ENCODE measurements at places on chromosomes 5 and 9.
A peak's percentile ranks its signal among the peaks of the same experiment; 100 is the strongest.

- peak; percentile 86 for DNase-seq
Measured at GRCh38 chr9:99433555-99433954, 211.5 kb downstream of the SEC61B start.

GRCh38 chr9:131475956-131476776 is 26.6 kb upstream of the POMT1 start:
- DNase-seq, result no peak

- no peak for DNase-seq
Measured at GRCh38 chr5:103829585-103829984, 267.0 kb upstream of the NUDT12 start.

DNA sequence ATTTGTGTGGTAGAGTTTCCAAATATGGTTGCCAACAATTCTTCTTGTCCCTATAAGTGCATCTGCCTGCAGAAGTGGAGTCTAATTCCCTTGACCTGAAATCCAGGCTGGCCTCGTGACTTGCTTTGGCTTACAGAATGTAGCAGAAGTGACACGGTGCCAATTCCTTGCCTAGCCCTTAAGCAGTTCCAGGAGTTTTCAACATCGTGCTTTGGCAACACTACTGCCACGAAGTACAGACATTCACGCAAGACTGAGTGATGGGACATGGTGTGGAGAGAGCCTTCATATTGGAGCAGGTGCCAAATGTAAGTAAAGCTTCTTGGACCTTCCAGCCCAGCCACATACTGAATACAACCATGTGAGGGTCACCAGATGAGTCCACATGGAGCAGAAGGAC is 92.9 kb upstream of the NEK6 start:
- no peak for DNase-seq

GRCh38 chr9:75713335-75713734 is 177.1 kb upstream of the PCSK5 start:
- no peak for DNase-seq

GRCh38 chr9:133842174-133842573 is 104.0 kb upstream of the SARDH start:
- DNase-seq, result no peak

DNA sequence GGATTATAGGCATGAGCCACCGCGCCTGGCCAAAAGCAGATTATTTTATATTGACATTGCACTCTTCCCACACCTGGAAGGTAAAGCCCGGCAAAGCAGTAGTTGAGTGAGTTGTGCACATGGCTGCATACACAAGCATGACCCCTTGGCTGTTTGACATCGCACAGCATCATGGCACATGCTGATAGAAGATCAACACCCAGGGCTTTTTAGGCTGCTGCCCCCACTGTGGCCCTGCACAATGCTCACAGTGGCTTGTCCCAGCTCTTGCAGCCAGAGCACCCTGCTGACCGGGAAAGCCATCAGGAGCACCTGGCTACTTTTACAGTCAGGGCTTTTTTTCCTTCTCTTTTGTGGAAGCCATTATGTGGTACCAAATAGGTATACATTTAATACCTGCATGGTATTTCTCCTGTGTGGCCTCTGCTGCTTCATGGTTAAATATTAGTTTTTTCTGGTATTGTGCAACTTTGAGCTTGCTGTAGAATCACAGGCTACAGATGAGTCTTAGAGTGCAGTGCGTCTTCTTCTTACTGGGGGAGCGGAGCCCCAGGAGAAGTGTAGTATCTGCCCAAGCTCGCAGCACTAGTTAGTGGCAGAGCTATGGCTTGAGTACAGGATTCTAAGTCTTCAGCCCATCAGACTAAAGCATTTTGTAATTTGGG is 264.5 kb downstream of the AOPEP start:
- DNase-seq, result no peak

- DNase-seq, result peak; percentile 27
Measured at GRCh38 chr5:8601831-8602354, 732.9 kb downstream of the MTRR start.

- DNase-seq, result no peak
Measured at GRCh38 chr5:98656125-98656795, 117.2 kb upstream of the RGMB start.

- DNase-seq, result peak; percentile 31
Measured at GRCh38 chr5:142749321-142749720, 20.9 kb upstream of the ARHGAP26 start.

DNA sequence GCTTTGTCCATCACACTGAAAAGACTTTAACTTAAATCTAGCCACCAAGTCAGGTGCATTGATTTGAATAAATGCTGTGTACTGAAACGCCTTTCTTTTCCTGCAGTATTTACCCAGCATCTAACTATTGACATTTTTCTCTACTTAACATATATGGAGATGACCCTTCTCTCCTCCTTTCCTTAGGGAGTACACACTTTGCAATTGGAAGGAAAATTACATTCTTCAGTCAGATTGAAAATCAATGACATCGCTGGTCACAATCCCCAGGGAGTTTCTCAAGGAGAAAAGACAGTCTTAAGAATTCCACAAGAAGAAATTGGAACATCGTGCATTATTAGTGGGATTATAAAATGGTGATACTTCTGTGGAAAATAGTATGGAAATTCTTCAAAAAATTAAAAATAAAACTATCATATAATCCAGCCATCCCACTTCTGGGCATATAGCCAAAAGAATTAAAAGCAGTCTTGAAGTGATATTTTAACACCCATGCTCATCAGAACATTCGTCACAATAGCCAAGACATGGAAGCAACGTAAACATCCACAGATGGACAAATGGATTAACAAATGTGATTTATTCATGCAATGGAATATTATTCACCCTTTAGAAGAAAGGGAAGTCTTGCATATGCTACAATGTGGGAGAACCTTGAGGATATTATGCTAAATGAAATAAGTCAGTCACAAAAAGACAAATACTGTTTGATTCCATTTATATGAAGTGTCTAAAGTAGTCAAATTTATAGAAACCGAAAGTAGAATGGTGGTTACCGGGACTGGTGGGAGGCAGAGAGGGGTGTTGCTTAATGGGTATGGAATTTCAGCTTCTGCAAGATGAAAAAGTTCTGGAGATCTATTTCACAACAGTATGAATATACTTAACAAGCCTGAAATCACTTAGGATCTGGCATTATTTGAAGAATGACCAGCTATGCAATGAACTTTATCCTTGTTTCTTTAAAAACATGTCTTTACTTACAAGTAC is 14.3 kb upstream of the FREM1 start:
- DNase-seq, result peak; percentile 78

GRCh38 chr9:111805830-111806241 is 11.1 kb upstream of the SHOC1 start:
- peak; percentile 55 for DNase-seq

DNA sequence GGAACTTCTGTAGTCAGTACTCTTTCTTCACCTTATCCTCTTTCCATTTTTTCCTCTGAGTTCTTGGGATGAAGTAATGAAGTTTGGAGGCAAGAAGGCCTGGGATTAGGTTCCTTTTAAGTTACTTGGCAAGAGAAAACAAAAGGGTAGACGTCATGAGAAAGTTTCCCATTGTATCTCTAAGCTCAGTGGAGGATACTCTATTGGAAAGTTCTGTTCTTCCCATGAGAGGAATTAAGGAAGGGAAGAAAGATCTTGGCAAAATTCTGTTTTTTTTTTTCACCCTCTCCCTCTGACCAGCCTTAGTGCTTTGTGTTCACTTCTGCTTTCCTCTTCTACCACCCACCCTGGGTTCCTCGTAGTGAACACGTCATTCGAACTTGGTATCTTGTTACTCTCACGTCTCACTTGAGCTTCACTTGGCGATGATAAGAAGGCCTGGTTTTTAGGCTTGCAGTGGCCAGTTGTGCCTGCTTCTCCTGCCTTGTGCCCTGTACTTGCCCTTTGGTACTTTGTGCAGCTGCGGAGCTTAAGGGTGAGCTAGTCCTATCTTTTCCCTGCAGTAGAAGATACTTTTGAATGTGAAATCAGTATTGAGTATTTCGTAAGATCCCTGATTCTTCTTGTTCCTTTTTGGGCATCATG is 67.0 kb downstream of the ARHGAP26 start:
- DNase-seq, result no peak

DNA sequence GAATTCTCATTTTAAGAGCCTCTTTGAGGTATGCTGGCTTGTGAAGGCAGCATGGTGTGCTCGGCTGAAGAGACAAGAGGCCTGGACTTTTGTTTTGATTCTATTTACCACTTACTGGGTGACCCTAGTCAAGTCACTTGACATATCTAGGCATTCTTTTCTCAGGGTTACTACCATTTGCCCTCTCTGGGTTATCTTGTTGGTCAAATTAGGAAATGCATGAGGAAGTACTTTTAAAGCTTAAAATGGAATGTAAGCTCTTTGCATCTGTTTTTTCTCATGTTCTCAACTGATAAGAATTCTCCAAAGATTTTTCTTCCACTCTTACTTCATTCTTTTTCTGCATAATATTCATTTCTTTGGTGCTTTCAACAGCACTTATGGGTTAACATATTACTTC is 173.1 kb downstream of the PLK2 start:
- DNase-seq, result no peak

GRCh38 chr5:116038817-116039216 is 6.5 kb downstream of the ARL14EPL start:
- no peak for DNase-seq

GRCh38 chr5:77333451-77334123 is 123.1 kb downstream of the PDE8B start:
- DNase-seq, result no peak

GRCh38 chr5:154058055-154059038 is 19.6 kb downstream of the MFAP3 start:
- DNase-seq, result peak; percentile 14

DNA sequence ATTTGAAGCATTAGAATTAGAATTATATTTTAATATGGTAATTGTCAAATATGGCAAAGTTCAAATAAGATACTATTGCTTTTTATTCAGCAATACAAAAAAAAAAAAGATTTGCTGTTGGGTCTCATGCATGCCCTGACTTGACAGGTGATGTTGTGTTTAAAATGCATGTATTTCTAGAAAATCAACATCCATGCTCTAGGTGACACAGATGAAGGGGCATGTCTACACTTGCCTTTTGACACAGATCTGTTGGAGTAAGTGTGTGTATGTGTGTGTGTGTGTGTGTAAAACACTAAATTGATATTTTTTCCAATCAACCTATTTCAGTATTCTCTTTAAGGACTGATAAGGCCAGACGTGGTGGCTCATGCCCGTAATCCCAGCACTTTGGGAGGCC is 38.1 kb upstream of the SMARCA2 start:
- no peak for DNase-seq

DNA sequence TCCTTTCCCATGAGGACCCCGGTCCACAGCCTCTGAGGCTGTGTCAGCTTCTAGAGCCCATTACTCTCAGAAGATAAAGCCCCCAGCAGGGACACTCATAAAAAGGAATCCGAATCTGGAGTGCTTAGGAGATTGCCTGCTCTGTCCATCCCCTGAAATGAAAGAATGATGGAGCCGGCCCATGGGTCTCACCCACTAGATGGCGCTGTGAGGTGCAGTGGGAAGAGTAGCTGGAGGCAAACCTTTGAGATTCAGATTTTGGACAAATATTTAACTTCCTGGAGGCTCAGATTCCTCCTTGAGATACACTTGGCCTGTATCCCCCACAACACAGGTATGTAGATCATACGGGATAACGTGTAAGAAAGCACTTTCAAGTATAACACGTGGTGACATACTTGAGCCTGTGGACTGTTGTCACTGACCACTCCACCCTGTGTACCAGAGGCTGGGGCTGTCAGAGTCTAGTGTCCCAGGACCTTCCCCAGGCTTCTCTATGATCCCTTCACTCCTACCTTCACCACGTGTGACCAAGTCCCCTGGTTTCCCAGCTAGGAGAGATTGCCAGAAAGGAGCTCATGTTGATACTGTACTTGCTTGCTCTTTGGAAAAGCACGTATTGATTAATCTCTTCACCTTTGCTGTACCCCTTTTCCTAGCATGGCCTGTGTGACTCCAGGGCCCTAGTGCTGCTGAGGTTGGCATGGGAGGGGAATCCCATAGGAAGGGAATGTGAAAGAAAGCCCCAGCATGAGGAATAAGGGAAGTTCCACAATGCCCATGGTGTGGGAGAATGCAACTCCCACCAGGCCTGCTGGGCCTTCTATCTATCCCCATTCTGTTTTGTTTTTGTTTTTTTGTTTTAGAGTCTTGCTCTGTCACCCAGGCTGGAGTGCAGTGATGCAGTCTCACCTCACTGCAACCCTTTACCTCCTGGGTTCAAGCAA is 32.1 kb downstream of the TRMO start:
- no peak for DNase-seq

- DNase-seq, result peak; percentile 4
Measured at GRCh38 chr9:80892703-80893102, 796.6 kb downstream of the TLE1 start.

GRCh38 chr5:31987985-31988710 is 186.0 kb downstream of the GOLPH3 start:
- peak; percentile 99 for DNase-seq

- no peak for DNase-seq
Measured at GRCh38 chr9:124450931-124451661, 845 bp downstream of the ADGRD2 start.

DNA sequence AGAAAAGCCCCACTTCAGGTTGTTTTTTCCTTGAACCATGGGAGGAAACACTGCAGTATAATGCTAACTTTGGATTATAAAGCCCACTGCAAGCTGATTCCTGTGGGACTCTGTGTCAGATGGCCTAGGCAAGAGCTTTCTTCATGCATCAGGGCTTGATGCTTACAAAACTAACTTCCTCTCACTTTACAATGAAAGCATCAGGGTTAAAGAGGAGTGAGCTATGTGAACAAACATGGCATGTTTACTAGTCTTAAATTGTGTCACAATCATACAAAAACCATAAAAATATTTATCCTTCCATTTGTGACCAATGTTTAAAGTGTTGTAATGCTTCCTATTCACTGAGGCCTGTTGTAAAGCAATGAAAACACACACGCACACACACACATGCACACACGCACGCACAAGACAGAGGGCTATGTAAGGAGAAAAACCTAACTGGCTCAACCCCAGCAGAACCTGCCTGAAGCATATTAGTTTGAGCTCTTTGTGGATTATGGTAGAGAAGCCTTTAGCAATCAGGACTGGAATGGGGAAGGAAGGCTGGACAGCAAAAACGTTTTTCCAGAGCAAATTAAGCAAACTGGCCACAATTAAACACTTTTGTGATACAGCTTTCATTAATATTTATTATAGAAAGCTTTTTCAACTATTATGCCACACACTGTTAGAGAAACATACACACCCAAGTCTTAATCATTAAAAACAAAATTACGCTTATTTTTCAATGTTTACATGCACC is 122.2 kb downstream of the AUH start:
- DNase-seq, result no peak

DNA sequence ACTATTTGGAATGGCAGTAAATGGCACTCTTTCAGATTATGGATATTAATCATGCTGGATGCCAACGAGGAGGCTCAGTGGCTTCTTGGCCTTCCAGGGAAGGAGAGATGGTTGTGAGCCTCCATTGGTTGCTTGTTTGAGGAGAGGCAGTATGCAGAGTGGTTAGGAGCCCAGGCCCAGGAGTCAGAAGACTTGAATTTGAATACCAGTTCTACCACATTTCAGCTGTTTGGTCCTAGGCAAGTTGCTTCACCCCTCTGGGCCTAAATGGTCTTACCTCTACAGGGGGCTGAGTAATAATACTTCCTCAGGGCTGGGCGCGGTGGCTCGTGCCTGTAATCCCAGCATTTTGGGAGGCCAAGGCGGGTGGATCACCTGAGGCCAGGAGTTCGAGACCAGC is 52.5 kb downstream of the COL27A1 start:
- no peak for DNase-seq

GRCh38 chr9:87382900-87383299 is 114.8 kb upstream of the DAPK1 start:
- DNase-seq, result peak; percentile 27

- DNase-seq, result no peak
Measured at GRCh38 chr9:121584421-121584820, 67.0 kb upstream of the DAB2IP start.
